Adrenal gland (tissue), 19 donors: ENCODE measurements at places on chromosomes 12 and 14. TPM values are rescaled to one million over a fixed set of nuclear protein-coding genes. Genes with fewer than 3 reads are reported as not detected.
A peak's percentile ranks its signal among the peaks of the same experiment; 100 is the strongest.

GRCh38 chr12:89575374-89575773, 49.5 kb upstream of the POC1B start:
- H3K27ac ChIP-seq: no peak overlapping the region
- H3K4me1 ChIP-seq: no peaks in the 10 kb centered on the region
- no peaks in the 10 kb centered on the region for H3K27me3 ChIP-seq
- no peak for DNase-seq

DNA sequence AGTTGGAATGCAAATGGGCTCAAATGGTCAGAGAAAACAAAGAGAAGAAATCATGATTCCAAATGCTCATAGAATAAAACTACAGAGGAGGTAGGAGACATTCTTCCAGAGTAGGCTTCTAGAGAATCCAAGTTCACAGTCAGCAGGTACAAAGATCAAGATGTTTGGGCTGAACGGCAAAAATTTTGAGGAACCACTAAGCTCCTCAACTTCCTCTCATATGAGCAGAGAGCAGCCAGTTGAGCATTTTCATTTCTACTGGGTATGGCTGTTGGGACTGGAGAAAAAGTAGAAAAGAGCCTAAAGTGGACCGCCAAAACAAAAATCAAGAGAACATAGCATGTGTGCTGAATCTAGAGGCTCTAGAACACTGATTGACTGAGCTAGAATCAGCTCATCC, 73.8 kb upstream of the ARID2 start:
- H3K4me3 ChIP-seq: no peak overlapping the region
- H3K36me3 ChIP-seq: no peaks in the 10 kb centered on the region
- H3K27me3 ChIP-seq: no peaks in the 10 kb centered on the region
- H3K27ac ChIP-seq: no peak overlapping the region
- H3K4me1 ChIP-seq: no peaks in the 10 kb centered on the region

GRCh38 chr12:96438330-96438729, 38.1 kb upstream of the CDK17 start:
- no peaks in the 10 kb centered on the region for H3K27me3 ChIP-seq
- no peak overlapping the region for H3K27ac ChIP-seq
- H3K4me3 ChIP-seq: no peak overlapping the region
- H3K36me3 ChIP-seq: no peaks in the 10 kb centered on the region

DNA sequence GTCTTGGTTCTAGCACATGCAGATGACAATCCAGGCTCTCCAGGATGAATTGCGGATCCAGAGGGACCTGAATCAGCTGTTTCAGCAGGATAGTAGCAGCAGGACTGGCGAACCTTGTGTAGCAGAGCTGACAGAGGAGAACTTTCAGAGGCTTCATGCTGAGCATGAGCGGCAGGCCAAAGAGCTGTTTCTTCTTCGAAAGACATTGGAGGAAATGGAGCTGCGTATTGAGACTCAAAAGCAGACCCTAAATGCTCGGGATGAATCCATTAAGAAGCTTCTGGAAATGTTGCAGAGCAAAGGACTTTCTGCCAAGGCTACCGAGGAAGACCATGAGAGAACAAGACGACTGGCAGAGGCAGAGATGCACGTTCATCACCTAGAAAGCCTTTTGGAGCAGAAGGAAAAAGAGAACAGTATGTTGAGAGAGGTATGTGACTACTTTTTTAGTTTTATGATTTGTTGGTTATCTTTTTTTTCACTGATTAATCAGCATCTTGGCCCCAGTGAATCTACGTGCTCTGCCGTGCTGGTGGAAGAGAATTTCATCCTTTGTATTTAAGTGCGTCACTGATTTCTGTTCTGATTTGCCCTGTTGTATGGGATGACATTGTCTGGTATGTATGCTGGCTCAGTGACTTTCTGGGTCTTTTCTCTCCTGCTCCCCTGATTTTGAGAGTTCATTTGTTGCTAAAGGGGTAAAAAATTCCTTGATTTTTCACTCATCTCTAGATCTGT, 92.3 kb downstream of the ERC1 start:
- no peak overlapping the region for H3K4me3 ChIP-seq
- H3K27me3 ChIP-seq: no peaks in the 10 kb centered on the region
- H3K4me1 ChIP-seq: peaks cover 15% of the 10 kb centered on the region
- H3K36me3 ChIP-seq: no peaks in the 10 kb centered on the region
- DNase-seq: peak; percentile 25

DNA sequence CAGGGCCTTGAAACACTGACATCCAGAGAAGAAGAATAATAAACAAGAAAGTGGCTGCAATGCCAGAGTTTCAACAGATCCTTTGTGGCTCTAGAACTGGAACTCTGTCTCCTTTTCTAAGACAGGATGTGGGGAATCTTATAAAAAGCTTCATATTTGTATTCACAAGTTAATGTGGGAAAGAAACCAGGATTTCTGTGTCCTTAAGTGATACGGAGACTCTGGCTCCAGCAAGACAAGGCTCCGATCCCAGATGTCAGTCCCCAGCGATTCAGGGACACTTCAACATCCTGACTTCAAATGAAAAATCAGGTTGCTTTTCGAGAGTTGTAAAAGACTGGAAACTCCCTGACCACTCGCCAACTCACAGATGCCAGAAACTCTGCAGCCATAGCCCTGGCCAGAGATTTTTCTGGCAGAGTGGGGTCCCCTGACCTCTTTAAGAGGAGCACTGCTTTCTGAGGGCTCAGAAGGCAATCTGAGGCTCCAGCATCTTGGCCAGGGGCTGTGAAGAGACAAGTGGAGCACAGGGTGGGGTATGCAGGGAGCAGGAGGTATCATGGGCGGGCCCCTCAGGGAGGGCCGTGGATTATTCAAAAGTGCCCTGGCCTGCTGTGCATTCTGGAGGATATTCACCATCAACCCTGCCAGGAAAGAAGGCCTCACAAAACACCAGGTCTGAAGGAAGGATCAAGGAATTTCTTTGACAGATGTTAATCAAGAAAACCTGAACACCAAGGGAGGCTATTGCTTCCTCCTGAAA, 53.3 kb downstream of the TMX1 start:
- no peak overlapping the region for H3K4me3 ChIP-seq
- no peaks in the 10 kb centered on the region for H3K36me3 ChIP-seq
- H3K27ac ChIP-seq: no peak overlapping the region
- peaks cover 4% of the 10 kb centered on the region for H3K4me1 ChIP-seq
- no peaks in the 10 kb centered on the region for H3K27me3 ChIP-seq

GRCh38 chr12:38586789-38587188, 270.2 kb downstream of the ALG10B start:
- H3K4me3 ChIP-seq: no peak overlapping the region
- no peak overlapping the region for H3K27ac ChIP-seq
- H3K27me3 ChIP-seq: no peaks in the 10 kb centered on the region
- no peaks in the 10 kb centered on the region for H3K36me3 ChIP-seq

Gene SPIC
- total RNA-seq: not detected

Gene MORN3
- total RNA-seq: not detected

Gene TAS2R9
- total RNA-seq: 0.94 TPM

Gene ERBB3
- total RNA-seq: 3.0 TPM

Gene OGFOD2
- total RNA-seq: 15.3 TPM

Gene PLCZ1
- total RNA-seq: not detected

Gene ALKBH1
- total RNA-seq: 12.2 TPM
